ENCODE measurements at places on chromosomes 2 and 18.

GRCh38 chr2:120635146-120635545, 100.5 kb upstream of the GLI2 start:
- DNase-seq: no peak

DNA sequence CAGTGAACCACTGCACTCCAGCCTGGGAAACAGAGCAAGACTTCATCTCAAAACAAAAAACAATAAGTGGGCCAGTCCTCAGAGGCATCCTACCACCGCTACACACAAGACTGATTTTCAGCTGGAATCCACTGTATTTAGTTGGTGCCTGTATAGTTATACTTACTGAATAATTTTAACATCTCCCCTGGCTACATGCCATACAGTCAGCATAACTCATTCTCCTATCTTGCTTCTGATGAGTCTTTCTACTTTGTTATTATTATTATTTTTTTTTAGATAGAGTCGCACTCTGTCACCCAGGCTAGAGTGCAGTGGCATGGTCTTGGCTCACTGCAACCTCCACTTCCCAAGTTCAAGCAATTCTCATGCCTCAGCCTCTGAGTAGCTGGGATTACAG, 19.9 kb upstream of the CAB39 start:
- DNase-seq: no peak

GRCh38 chr2:47935071-47935470, 28.8 kb upstream of the FBXO11 start:
- no peak for DNase-seq

DNA sequence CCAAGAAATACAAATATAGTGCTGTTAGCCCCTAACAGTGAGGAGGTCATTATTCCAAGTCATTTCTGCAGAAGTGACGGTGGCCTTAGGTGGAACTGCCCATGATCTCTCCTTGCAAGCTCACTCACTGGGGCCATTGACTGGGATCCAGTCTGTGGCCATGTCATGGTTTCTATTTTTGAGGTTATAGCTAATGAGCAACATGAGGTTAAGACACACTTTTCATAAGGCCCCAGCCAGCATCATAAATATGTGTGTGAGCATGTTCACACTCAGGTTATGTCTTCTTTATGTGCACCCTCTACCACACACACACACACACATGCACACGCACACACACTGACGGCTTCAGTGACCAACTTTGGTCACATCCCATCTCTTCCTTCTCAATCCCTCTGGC, 484 bp downstream of the AFF3 start:
- no peak for DNase-seq

DNA sequence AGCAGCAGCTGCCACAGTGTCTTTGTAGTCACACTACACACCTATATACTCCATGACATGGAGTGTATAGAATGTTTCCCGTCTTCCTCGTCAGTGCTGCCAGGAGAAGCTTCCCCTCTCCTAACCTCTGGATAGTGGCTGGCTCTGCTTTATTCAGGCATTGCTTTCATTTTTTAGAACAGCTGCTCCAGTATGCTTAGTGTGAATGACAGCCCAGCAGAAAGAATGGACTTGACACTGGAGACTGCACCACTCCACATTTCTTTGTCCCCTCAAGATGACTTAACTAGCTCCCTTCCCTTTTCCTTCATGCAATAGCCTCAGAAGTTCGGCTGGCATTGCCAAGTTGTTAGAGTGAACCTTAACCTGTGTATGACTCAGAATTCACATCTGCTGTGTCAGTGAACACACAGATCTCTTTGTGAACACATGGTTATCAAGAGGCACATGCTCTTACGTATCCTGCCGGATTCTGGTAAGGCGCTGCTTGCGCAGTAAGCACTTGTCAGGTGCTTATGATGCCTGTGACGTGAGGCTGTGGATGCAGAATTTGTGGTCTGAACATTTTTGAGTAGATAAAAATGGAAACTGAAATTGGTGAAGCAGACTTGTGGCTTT, 73.9 kb downstream of the NEDD4L start:
- peak; percentile 45 for DNase-seq

DNA sequence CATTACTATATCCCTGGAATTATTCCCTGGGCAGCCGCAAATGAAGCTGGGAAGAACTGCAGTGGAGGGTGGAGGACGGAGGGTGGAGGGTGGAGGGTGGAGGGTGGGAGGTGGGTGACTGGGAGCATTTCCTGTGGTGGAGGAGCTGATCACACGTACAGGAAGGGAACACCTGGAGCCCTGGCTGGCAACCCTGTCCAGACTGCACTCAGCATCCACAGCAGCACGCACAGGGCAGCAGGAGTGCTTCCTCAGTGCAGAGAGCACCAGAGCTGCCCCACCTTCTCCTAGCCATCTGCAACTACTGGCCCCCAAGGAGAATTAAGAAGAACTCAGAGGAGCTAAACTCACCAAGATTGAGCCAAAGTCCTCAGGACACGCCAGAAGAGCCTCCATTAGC, 249.9 kb downstream of the EIPR1 start:
- DNase-seq: no peak

- DNase-seq: no peak
Measured at GRCh38 chr18:62370366-62370765, 45.3 kb downstream of the TNFRSF11A start.

GRCh38 chr18:27899893-27900292, 277.0 kb downstream of the CDH2 start:
- no peak for DNase-seq

DNA sequence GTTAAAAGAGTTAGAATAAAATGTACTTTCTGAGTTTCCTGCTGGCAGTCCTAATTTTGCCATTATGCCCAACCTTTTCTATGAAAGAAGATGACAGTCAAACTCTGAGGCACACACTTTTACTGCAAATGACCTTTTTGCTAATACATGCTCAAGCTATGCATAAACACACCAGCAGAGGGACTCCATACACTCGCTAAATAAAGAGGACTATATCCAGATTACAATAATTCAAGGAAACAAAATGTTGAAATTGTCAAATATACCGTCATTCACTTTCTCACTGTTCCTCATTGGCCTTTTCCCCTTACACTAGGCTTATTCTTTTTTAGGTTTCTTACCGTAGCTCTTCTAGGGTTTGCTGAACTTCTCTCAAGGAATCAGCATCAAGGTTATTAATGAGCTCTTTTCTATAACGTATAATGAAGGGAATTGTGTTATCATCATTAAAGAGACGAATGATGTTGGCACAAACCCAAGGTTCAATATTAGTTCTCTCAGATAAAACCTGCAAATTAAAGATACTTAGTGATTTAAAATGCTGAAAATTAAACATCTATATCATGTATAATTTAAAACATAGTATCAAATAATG, 25.7 kb downstream of the SRBD1 start:
- DNase-seq: peak; percentile 49

DNA sequence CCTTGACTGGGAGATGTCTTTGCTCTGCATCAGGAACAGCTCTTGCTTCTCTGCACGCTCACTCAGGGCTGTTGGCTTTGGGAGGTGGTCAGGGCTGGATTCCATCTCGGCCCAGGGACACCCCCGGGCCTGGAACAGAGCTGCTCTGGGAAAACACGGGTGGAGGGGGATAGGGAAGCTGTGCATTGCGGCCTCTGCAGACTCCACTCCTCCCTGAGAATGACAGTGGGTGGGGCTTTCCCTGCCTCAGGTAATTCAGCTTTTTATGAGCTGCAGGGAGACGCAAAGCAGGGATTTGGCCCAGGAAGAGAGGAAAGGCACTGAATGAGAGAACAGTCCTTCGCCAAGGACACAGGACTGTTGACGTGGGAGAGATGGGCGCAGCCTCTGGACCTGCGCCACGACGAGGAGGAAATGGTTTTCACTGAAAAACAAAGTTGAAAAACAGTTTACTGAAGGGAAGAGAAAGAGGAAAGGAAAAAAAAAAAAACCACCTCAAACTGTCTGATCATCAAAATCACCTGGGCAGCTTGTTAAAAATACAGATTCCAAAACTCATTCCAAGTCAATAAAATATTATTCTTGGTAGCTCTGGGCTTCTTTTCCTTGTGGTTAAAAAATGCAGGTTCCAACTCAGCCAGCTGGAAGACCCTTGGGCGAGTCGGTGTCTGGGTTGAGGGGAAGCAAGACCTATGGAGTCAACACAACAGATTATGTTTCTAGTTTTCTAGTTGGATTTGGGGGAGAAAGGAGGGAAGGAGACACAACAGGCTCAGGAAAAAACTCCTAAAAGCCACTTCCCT, 194.0 kb downstream of the ZFP36L2 start:
- DNase-seq: peak; percentile 9

DNA sequence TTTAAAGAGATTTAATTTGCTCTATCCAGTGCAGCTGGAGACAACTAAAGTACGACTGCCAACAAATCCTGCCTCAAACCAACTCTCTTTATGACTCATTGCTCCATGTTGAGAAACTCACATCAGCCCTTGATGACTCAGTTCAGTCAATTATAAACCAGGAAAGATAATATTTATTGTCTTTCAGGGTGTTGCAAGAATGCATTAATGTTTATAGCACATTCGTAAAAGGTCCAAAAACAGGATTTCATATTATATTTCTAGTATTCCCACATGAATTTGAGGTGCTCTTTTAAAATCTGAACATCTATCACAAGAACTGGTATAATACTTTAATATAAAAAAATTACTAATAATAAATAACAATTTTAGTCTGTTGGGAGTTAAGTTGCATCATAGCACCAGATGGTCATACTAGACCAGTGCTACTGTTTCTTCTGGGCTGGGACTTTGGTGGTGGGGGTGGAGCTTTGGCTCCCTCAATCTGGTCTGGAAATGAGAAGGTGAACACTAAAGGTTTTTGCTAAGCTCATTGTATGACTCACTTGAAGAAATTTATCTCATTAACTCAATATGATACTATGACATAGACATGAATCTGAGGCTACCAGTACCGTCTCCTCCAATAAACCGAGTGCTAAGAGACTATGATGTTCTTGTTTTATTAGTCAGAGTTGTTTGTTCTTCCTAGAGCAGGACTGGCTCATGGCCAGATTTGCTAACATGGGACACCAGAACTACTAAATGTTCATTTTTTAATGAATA, 26.6 kb upstream of the MAP3K20 start:
- DNase-seq: peak; percentile 96

DNA sequence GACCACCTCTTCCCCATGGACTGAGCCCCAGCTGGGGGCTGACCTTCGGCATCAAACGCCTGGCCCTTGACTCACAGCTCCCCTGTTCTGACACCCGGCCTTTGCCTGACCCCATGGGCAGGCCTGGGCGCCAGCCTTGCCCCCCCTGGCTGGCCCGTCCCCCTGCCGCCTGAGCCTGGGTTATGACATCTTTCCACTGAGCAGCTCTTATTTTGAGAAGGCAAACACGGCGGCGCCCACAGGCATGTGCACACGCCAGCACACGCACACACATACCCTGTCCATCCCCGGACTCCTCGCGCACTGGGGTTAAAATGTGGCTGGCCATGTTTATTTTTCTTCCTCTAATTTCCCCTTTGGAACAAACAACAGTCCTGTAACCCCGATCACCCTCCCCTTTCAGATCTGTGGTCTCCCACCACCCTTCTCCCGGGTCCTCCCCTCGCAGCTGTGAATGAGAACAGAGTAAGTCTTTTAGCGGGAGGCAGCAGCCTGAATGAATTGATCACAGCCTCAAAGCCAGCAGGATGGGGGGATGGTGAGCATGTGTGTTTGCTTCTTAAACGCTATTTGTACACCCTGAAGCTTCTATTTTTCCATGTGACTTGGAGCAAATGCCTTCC, 11.8 kb upstream of the ATOH8 start:
- peak; percentile 86 for DNase-seq

- no peak for DNase-seq
Measured at GRCh38 chr18:61727241-61728193, 165.3 kb downstream of the RNF152 start.

DNA sequence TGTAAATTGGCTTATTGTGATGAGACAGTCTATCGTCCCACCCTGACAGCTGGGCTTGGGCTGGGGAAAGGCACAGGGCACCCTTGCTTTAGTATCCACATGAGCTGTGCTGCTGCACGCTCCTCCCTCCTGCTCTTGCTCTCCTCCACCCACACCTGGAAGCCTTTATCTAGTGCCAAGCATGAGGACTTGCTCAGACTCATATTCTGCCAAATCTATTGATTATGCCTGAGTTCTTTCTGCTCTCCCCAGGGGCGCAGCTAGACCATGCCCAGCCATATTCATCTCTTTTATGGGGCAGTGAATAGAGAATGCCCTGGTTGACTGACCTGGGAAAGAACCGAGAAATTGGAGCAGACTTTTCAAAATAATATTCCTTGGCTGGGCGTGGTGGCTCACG, 29.0 kb upstream of the DPYSL5 start:
- DNase-seq: no peak

DNA sequence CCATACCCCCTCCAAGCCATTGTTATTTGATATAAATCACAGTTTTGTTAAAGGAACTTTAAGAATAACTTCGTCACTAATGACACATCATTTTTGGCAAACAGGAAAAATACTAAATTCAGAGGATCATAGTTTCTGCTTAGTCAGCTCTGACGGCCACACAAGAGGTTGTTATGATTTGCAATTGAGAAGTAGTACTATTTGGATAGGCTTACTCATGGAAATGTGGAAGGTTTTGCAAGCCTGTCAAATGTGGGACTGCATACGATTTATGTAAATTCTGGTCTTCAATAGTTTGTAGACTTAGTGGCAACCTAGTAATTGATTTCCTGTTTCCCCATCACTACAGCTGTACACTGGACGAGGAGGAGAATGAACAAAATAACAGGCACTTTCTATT, 108.1 kb downstream of the ARHGEF33 start:
- DNase-seq: peak; percentile 98

DNA sequence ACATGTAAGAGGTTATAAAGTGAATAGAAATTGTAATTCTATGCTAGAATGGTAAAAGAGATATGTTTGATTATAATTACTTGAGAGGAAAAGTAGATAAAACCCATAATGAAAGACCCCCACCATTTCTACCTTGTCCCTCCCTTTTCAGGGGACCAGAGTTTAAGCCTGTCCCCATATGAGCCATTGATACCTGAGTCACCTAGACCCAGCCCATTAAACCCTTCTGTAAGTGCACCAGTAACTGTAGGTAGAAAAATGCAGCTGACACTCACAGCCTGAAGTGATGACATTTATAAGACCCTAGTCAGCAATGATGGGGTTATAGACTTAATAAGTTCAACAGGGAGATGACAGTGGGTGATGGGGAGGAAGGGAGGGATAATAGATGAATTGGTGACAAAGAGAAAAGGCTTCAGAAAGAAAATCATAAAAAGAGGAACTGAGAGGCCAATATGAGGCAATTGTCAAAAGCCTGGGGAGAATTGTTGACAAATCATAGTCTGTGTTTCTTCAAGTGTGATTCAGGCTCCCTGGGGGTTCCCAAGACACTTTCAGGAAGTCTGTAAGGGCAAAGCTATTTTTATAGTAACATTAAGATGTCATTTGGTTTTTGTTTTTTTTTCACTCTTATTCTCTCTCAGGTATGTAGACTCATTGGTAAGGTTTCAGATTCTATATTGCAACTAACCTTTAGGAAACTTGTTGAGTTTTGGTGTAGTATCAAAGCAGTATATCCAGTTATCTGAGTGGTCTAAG, 544.2 kb downstream of the SATB2 start:
- DNase-seq: peak; percentile 7

GRCh38 chr2:198452327-198452726, 647.9 kb downstream of the PLCL1 start:
- no peak for DNase-seq

GRCh38 chr18:6270771-6271216, 143.9 kb downstream of the L3MBTL4 start:
- no peak for DNase-seq

- peak; percentile 68 for DNase-seq
Measured at GRCh38 chr2:111918383-111918806, 20.0 kb downstream of the MERTK start.

All from stromal cell of bone marrow (primary cell).